ENCODE measurements at places on chromosomes 12 and 14. TPM values are rescaled to one million over a fixed set of nuclear protein-coding genes. Genes with fewer than 3 reads are reported as not detected.

- DNase-seq = no peak
Observed at GRCh38 chr12:131536337-131536736, 174.6 kb upstream of the SFSWAP start.

DNA sequence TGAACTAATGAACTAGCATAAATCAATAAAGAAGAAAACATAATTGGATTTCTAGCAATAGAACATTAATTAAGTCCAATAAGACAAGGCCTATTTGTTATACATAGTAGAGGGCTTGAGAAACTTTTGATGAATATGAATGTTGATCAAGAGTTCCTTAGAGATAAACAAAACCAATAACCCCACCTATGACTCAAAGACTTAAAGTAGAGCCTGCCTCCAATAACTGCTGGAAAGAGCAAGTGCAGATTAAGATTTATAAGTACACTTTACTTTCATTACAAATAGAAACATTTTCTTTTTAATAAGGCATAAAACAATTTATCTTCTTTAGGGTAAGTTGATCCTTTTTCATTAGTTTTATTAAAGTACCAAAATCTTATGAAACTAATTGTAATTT, 185.7 kb downstream of the SRGAP1 start:
- no peak for DNase-seq

DNA sequence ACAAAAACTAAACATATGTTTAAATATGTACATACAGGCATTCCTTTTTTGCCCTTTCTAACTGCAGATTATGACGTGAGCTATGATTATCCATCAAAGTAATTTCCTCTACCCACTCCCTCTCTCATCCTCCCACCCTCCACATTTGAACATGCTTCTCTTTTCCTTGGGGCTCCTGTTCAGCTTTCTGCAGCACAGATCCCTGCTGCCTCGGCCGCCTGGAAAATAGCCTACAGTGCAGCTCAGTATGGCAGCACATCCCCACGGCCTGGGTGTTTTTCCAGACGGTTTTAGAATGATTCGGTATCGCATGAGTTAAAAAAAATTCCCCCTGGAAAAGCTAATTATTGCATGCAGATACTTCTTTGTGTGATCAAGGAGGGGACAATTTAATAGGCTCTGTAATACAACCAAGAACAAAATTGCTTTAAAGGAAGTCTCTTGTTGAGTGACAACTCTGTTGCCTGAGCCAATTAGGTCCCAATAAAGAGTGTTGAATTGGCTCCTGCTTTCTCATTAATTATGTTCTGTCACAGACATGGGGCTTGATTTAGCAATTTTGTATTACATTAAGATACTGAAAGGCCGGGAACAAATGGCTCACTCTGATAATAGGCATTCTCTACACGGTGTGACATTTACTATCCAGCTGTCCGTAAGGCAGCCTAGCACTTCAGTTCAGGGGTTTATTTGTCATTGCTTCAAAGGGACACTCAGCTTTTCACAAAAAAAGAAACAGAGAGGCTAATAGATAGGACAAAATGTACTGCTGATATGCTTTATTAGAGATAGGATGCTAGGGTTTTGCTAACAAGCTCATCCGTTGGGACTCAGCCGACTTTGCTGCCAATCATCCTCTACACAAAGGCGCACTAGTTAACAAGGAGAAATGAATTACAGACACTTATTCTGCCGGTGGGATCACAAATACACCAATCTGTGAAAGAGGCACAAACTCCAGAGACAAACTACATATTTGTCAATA, 285.8 kb upstream of the G2E3 start:
- no peak for DNase-seq

Gene GLT8D2
- total RNA-seq = 0.80 TPM

- DNase-seq = no peak
Observed at GRCh38 chr14:50739186-50739585, 71.1 kb upstream of the SAV1 start.

Gene AICDA
- not detected for total RNA-seq

Gene RPGRIP1
- 0.19 TPM for total RNA-seq

DNA sequence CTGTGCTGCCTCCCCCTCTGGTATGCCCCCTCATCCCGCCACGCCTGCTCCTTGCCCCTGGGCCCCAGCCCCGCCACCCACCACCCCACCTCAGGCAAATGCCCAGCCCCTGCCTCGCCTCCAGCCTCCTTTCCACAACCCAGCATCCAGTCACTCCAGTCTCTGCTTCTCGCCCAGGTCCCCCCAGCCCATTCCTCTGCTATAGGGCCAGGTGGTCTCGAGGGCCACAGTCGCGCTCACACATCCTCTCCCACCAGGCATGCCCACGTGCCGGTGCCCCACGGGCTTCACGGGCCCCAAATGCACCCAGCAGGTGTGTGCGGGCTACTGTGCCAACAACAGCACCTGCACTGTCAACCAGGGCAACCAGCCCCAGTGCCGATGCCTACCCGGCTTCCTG, 6.1 kb upstream of the NXPH4 start:
- DNase-seq = no peak

Gene HIP1R
- total RNA-seq = 68.8 TPM

DNA sequence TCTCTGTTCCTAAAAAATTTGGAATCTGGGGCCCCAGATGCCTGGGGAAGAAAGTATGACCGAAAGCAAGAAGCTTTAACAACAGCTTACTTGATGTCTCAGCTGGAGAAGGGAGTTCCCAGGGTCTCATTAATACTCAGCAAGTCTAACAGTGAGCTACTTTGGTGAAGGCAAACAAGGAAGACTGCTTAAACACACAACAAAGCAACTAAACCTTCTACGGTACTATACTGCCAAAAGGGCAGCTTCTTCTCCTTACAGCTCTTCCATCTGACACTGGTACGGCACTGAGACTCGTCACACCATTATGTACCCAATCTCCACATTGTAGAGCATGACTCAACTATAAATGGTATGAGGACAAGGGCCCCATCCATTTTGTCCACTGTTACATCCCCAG, 213.0 kb downstream of the MED13L start:
- no peak for DNase-seq

Gene CIDEB
- total RNA-seq = 1.9 TPM

Gene SERPINA3
- 8.0 TPM for total RNA-seq

DNA sequence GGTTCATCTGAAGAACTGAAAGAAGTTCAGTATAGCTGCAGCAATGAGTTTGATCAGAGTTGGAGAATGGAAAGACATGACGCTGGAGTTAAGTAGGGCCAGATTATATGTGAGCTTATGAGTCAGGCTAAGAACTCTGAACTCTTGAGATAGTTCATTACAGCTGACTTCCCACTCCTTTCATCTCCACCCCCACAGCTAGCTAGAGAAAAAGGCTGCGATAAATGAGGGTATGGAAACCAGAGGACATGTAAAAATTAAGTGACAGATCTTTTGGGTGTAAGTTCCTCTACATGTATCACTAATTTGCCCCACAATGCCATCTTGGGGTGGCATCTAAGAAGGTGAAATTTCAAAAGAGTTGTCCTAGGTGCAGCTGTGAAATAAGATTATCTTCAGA, 28.6 kb downstream of the PYM1 start:
- no peak for DNase-seq

DNA sequence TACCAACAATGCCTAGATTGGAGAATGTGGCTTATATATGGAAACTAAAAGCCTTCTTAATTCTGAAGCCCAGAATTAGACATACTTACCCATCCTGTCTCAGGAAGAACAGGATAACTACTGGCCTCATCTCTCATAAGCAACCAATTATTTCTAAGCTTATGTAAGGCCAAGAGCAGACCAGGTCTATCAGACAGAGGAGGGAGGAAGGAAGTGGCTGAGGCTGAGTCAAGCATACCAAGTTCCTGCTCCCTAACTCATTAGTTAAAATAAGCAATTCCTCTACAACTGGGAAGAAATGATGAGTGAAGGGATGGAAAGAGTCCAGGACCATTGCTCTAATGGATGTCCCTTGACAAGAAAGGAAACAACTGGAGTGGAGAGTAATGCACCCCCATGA, 27.0 kb upstream of the INSM2 start:
- no peak for DNase-seq

Data from progenitor cell of endocrine pancreas (in vitro differentiated cells).